ENCODE measurements at places on chromosomes 5 and 9.

- no peak for DNase-seq
Observed at GRCh38 chr9:137266585-137267453, 10.7 kb upstream of the TOR4A start.

- DNase-seq, result no peak
Observed at GRCh38 chr5:166726406-166726805, 1565.0 kb upstream of the WWC1 start.

DNA sequence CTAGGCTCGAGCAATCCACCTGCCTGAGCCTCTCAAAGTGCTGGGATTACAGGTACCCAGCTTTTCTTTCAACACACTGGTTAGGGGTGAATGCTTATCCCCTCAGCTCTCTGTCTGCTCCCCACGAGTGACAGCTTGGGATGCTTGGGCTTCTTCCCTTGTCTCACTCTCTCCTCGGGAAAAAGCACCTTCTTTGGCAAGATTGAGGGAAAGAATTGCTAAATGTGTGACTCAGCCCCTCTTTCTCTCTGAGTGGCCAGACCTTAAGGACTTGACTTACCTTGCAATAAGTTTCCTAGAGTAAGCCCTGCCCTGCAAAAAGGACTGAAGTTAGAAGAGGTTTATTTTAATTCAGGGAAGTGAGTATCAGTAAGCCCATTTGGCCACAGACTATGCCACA, 68.1 kb upstream of the ERBIN start:
- DNase-seq, result no peak

DNA sequence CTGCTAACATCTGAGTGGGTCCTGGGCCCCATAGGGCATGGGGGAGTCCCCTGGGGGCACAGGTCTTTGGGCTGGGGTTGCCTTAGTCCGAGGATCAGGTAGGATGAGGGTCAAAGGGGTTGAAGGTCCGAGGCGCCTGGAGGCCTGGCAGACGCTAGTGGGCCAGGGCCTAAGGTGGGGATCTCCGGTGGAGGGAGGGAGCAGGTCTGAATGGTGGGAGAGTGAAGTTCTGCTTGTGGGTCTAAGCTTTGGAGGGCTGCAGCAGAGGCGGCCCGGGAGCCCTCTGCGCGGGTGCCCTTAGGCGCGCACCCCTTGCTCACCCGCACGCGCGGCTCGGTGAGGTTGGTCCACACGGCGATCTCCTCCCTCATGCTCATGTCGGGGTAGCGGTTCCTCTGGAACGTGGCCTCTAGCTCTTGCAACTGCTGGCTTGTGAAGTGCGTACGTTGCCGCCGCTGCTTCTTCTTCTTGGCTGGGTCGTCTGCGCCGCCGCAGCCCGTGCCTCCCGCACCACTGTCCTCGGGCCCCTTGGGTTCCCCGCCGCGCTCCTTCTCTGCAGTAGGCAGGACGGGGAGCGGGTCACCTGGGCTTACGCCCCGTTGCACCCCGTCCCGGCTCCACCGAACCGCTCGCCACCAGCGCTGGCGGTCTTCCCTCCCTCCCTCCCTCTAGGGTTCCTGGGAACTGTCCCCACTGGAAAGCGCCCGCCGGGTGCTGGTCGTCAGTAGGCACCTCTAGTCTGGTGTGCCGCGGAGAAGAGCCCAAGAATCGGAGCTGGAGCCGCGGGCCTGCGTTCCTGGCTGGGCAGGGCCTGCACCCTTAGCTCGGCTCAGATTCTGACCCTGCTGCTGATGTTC, 2.8 kb downstream of the PITX1 start:
- no peak for DNase-seq

- no peak for DNase-seq
Observed at GRCh38 chr9:14485366-14485765, 171.4 kb upstream of the NFIB start.

DNA sequence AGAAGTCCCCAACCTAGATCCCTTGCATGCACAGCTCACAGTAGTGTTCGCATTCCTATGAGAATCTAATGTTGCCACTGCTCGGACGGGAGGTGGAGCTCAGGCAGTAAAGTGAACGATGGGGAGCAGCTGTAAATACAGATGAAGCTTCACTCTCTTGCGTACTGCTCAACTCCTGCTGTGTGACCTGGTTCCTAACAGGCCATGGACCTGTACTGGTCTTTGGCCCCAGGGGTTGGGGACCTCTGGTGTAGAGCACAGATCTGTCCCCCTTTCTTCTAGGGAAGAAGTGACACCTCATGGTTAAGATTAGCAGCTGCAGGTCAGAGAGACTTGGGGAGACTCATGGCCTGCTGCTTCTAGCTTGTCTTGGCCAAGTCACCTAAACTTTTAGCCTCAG, 7.1 kb downstream of the ARHGEF28 start:
- DNase-seq, result no peak

GRCh38 chr5:112141582-112141981, 277.5 kb downstream of the EPB41L4A start:
- DNase-seq, result no peak

GRCh38 chr9:6977761-6978160, 220.0 kb downstream of the KDM4C start:
- DNase-seq, result no peak

DNA sequence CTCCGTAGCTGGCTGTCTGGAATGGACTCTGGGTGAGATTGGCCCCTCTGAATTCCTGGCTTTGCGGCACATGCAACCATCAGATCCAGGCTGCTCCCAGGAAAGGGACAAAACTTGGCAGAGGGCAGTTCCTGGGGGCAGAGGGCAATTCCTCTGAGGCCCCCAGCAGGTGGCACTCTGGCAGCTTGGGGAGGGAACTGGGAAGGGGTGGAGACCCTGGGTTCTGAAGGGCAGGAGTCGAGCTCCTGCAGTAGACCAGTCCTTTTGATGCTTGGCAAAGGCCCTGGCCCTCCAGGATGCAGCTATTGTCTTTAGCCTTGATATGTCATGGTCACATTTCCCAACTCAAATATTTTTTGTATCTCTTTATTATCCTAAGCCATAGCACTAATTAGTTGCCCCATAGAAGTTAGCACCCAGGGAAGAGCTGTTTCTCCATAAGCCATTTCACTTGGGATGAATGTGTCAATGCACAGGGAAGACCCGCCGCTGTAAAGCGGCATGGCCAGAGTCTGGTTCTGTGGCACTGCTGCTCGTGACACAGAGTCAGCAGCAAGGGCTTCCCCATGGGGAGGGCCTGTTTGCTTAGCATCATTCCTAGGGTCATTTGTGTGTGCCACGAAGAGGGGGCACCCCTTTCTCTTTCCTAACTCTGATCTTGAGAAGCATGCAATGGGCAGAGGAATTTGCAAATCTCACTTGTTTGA, 51.2 kb upstream of the CDK20 start:
- DNase-seq, result no peak

- DNase-seq, result no peak
Observed at GRCh38 chr9:129891569-129891968, 56.3 kb downstream of the USP20 start.

GRCh38 chr9:131053896-131054295, 42.4 kb upstream of the AIF1L start:
- DNase-seq, result no peak

All from NCI-H748 treated with DMSO at 0.1 percent for 48 hours (cell line).